ENCODE measurements at places on chromosomes 4 and X.
A peak's percentile ranks its signal among the peaks of the same experiment; 100 is the strongest.

GRCh38 chrX:17826609-17827496, 34.2 kb downstream of the RAI2 start:
- DNase-seq: no peak

GRCh38 chr4:56976283-56976836, 1.0 kb downstream of the NOA1 start:
- DNase-seq: no peak

DNA sequence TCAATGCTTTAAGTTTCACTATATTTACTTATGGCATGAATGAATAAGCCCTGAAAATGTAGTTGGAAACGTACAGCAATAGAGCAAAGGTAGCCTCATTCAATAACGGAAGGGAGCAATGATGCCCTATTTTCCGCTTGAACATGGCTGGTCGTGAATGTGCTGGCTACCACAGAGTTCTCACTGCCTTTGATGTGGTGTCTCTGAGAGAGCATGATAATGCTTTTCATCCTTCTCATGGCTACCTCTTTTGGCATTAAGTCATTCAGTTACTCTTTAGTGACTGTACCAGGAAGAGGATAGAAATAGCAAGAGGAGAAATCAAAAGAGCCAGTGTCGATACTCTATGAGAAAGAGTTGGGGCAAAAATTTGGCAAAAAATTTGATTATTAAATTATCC, 308.0 kb downstream of the PPP3CA start:
- no peak for DNase-seq

DNA sequence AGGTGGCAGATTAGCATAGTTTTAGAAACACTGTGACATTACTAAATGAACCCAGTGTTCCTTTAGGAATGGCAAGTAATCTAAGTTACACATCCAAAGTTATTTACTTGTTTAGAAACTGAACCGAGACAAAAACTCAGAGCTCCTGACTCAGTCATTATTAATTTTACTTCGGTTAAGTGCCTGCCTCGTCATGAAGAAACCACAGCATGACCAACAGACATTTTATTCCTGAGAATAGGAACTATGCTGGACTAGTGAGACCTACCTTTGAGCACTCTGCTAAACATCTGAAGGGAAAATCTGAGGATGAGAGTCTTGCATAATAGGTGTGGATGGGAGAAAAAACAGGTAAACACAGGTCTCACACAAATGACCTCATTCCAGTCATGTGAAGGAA, 2.5 kb downstream of the BEX1 start:
- DNase-seq: no peak

DNA sequence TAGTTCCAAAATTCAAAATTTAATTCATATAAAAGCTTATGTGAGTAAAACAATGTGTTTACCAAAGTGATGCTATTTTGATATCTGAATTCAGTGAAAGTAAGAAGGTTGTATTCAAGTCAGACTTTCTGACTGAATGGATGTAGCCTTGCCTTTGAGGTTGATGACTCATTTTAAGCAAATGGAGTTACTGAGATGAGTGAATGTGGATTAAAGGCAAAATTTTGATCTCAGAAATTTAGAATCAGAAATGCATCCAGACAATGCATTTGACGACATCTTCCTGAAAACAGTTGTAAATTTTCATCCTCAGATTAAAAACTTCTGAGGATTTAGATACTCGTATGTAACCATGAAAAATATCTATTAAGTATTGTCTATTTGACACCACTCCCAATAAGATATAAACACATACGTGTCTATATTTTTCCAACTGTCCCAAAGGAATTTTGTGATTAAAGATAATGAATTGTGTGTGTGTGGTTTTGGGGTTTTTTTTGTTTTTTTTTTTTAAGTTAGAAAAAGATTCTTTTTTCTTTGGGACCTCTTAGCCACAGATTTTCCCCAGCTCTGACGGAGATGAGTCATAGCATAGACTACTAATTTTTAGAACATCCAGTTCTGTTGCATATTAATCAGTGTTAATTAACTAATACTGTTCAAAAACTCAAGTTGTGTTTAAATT, 34.4 kb downstream of the NFKB1 start:
- no peak for DNase-seq

DNA sequence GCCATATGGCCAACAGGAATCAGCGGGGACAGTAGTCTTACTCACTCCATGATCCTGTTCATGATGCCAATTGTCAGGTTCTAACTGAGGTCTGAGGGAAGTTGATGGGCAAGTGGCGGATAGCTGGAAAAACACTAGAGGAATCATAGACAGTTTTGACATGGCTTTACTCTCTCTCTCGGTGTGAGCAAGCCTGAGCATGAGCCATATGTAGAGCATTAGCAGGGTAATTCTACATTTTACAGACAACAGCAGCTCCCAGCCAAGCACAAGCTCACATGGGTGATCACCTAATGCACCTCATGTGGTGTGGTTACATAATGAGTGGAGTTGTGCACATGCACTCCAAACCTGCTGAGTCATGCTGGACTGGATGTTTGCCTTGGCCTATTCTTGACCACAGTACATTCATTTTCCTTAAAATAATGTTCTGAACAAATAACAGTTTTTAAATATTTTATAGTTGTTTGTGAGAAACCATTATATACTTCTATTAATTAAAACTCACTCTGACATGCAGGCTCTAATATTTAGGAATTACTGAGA, 429.2 kb downstream of the GPAT3 start:
- DNase-seq: no peak

DNA sequence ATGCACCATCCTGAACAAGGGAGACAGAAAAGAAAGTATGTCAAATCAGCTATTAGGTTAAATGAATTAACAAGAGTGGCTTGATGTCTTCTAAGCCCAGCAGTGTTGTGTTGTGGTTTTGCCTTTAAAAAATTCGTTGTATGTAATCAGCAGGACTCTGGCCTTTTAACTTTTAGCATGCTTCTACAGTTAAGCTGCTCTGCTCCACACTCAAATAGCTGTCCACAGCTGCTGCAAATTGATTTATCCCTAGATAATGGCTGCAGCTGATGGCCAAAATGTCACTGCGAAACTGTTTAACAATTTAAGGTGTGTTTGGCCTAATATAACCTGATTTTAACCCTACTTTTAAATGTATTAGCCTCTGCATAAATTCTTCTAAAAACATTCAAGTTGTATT, 85.8 kb downstream of the CXXC4 start:
- no peak for DNase-seq

- no peak for DNase-seq
Measured at GRCh38 chr4:140222171-140222570, 68.2 kb upstream of the MAML3 start.

DNA sequence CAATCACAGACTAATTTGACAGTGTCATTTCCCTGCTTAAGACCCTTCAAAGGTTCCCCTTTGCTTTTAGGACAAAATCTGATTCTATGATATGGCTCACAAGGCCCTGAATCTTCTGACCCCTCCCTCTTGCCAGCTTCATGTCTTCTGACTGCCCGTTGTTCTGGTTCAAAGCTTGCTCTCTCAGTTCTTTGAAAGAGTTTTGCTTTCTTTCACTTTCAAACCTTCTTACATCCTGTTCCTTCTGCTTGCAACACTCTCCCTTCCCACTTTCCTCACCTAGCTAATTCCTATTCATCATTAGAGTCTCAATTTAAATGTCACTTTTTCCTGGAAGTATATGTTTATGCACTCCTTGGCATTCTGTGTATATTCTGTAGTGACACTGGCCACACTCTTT, 299.2 kb downstream of the IDS start:
- DNase-seq: no peak

DNA sequence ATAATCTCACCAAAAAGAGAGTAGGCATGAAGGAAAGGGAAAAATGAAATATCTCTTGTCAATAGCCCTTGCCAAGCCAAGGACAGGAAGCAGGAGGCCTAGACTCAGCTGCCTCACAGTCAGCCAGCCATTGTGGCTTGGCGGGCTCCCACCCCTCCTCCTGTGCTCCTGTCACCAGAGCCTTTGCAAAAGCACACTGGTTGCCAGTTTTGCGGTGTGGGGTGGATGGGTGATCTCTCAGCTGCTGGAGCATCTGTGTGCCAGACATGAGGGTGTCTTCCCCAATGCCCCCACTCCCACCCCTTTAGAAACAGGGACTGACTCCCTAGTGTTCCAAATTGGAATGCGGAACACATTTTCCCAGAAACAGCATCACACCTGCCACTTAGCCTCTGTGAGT, 26.1 kb downstream of the ARHGEF6 start:
- DNase-seq: peak; percentile 74

DNA sequence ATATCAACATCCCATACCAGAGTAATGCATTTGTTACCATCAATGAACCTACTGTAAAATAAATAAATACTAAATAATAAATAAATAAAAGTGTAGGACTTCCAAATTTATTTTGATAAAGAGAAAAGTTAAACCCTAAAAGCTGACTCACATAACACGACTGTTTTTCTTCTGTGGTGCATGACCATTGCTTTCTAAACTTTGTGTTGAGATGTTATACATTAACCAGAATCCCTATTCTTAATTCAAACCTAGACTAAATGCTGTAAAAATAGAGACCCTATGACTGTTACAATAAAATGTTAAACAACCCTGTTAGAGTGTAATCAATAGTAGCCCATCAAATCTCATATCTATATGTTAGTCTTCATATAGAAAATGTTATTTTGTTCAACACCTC, 20.9 kb upstream of the PRMT9 start:
- DNase-seq: no peak

DNA sequence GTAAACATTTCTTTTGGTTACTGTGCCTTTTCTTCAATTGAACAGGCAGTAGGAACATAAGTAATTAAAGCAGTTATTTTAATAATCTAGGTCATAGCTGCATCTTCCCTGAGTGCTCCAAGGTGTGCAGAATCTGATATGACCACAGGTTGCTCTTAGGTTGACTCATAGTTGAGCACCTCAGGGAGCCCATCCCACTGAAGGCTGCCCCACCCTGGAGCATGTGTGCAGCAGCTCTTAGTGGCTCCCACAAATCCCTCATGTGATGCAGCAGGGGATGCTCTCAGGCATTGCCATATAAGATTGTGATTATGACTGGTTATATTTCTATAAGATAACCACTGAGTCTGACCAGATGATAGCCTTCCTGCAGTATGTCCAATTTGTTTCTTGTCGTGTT, 72.3 kb downstream of the ZNF518B start:
- no peak for DNase-seq

DNA sequence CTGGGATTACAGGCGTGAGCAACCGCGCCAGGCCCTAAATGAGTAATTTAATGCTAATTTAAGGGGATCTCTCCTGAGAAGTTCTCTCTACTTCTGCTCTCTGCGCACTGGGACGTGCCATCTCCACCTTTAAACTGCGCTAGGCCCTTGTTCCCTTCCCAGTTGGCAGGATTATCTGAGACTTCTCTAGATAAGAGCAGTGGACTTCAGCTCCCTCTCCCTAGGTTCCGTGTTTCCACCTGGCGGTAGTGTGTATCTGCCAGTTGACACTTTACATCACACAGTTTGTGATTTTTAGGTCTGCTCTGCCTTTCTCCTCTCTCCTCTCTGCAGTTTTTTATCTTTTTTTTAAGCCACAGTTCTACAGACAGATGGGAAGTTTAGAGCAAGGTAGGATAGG, 40.2 kb downstream of the ARHGAP10 start:
- DNase-seq: no peak

DNA sequence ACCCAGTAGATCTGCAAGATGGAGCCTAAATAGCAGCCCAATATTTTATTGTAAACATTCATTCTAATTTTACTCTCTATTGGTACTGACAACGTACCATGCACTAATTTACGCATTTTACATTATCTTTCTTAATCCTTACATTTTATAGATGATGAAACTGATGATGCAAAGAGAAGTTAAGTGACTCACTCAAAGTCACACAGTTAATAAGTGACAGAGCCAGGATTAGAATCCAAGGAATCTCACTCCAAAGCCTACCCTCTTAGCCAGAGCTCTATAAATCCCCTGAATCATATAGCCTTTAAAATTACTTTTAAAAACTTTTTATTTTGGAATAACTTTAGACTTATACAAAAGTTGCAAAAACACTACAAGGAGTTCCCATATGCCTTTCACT, 37.6 kb downstream of the PHKA1 start:
- no peak for DNase-seq

GRCh38 chrX:102787283-102787682, 66.7 kb downstream of the GPRASP3 start:
- DNase-seq: no peak

GRCh38 chrX:44903107-44903506, 30.1 kb downstream of the KDM6A start:
- no peak for DNase-seq

- DNase-seq: no peak
Measured at GRCh38 chr4:161828061-161828460, 335.7 kb downstream of the FSTL5 start.

DNA sequence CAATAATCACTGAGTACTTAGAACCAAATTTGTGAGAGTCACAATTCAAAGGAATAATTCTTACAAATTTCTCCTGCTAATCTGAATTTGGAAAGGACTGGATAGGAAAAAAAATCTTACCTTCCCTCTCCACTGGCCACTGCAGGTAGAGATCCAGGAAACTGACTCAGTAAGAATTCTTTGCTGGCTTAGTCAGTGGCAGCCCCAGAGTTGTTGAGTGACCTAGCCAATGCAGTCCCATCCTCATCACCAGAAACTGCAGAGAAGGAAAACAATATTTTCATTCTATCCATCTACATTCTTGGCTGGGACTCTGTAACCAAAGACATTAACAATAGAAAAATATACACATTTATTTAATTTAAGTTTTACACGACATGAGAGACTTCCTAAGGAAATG, 572.0 kb downstream of the ADGRL3 start:
- DNase-seq: no peak

DNA sequence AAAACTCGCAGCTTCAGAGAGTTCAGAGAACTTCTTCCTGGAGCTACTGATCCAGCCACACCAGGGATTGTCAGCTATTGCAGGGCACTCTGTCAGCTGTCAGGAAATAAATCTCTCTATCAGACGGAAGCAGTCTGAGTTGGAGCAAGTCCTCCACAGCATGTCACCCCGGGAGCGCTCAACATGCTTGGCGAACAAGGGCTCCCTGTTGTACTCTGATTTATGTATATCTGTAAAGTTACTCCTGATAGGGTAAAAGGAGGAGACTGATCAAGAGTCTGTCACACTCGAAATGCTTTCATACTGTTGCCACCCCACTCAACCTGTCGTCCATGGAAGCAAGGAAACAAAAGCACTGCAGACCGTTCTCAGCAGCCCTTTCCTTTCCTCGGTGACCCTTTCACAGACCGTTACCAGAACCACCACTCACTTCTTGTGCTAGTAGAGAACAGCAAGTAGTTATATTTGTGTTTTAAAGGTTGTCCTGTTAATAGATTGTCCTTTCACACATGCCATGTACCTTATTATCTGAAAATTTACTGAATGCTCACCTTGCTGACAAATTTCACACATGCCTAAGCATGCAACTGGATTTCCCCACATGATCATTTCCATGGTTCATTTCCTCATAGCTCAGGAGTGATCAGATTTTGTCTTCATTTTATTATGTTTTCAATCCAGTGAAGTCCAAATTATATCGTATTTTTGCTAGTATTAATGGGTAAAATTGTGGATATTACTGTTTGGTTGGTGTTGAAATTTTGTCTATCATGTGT, 2108.9 kb upstream of the TENM3 start:
- no peak for DNase-seq

All from NCI-H2107 (cell line).